Posterior cingulate gyrus (tissue), 11 donors: ENCODE measurements at places on chromosomes 1 and 21.

GRCh38 chr21:19198801-19199200 is 795.2 kb upstream of the TMPRSS15 start:
- no peak for DNase-seq

- DNase-seq: no peak
Measured at GRCh38 chr1:150575518-150576366, 3.7 kb downstream of the MCL1 start.

DNA sequence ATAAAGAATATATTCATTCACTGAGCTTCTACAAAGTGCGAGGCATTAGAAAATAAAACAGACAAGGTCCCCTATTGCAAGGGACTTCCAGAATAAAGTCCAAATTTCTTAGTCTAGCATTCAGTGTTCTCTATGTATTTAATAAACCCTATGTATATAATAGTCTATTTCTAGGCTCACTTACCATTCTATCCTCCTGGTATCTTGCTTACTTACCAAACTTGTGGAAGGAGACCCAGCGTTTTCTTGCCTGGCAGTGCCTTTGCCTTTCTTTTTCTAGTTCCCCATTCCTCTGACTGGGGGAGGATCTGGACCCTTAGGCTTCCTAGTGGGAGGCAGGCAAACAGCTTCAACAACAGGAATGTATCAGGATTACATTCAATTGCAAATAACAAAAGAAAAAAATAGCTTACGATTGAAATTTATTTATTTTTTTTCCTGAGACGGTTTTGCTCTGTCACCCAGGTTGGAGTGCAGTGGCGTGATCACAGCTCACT is 690 bp upstream of the RNF19B start:
- no peak for DNase-seq

DNA sequence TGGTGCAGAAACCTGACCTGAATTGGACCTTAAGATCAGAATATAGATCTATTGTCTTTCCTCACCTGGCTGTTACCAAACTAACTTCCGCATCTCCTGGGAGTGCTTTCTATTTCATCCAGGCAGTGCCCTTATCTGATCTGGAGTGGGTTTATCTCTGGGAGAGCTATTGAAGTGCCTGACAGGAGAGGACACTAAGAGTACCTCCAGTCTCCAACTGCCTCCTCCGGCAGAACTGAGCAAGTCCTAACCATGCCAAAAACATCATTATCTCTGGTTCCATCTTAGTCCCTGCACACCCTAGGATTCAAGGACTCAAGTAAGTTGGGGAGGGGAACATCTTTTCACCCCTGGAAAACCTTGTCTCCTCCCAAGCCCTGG is 12.4 kb upstream of the KCNJ15 start:
- no peak for DNase-seq

GRCh38 chr1:63189677-63190076 is 132.7 kb upstream of the FOXD3 start:
- DNase-seq: no peak

DNA sequence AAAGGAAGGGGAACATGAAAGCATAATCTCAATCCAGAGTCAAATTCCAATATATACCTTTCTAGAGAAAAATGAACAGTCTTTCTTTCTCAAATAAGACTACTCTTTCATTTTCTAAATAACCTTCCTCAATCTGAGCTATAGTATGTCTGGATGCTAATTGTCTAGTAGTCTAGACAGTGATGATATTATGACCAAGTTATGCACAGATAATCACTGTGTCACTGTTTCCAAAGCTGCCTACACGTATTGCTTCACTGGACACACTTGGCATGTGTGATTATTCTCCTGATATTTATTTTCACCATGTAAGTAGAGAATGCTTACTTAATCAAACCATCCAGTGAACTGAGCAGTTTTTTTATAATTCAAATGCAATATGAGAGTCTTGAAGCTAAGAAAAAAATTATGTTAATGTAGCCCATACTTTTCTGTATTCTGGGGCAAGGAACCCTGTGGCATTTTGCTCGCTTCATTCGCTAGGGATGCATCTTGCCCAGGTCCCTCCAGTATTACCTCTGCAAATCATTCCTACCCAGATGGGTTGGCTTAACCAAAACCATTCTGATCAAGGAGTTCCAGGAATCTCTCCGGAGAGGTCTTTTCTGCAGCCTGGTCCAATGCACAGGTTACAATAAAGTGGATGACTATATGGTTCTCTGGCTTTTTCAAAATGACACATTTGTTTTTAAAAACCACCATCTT is 303.1 kb upstream of the RUNX1 start:
- no peak for DNase-seq

DNA sequence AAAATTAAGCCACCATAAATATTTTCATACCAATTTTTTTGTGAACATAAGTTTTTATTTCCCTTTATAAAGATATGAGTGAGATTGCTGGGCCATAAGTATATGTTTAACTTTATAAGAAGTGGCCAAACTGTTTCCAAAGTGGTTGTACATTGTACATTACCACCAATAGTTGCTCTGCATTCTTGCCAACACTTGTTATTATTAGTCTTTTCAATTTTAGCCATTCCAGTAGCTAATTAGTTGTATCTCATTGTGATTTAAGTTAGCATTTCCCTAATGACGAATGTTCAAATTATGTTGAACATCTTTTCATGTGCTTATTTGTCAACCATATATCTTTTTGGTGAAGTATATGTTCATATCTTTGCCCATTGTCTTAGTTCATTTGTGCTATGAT is 64.0 kb upstream of the DNAH14 start:
- DNase-seq: no peak

DNA sequence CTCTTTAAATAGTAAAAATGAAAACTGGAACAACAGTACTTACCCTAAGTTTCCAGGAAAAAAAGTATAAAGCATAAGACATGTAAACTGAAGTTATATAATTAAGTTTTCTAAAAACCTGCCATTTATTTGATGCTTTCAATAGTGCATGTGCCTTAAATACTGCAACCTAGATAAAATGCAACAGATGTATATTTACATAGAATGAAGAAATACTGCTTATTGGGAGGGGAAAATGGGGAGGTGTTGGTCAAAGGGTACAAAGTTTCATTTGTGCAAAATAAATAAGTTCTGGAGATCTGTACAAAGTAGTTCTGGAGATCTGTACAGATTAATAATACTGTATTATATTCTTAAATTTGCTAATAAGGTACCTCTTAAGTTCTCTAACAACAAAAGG is 68.6 kb downstream of the PRPF38A start:
- DNase-seq: no peak

DNA sequence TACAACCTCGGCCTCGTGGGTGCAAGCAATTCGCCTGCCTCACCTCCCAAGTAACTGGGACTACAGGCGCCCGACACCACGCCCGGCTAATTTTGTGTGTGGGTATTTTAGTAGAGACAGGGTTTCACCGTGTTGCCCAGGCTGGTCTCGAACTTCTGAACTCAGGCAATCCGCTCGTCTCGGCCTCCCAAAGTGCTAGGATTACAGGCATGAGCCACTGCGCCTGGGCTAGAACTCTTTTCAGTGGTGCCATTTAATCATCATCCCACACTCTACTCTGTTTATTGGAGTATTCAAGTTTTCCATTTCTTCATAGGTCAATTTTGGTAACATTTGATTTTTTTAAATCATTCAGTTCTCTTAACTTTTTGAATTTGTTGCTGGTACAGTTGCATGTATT is 101.3 kb downstream of the DHRS3 start:
- DNase-seq: no peak

DNA sequence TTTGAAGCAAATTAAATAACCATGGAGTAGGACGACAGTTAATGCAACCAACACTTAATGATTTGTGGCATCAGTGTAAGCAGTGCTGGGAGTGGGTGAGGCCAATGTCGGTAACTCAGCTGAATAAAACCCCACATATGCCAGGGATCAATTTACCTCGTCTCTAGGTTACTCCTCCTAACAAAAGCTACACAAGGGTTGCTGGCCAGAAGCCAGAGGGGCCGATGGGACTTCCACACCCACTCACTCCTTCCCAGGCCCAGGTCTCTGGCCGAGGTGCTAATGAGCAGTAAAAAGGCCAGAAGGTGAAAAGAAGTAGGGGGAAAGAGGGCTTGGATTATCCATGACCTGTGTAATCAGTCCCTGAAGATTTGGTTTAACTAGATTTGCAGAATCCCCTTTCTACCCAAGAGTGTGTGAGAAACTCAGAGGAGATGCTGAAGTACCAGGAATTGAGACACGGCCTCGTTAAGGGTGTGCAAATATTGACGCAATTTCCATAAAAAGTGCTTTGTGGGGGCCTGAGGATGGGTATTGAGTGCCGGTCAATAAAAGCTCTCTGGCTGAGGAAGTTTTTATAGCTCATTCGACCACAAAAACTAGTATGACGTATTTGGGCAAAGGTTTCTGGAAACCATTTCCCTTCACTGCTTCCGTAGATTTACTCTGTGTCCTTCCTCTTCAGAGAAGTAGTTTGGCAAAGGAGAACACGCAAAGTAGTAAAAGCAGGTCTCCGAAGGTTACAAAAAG is 145.5 kb downstream of the TBX15 start:
- no peak for DNase-seq
